Omental fat pad (tissue), 4 donors: ENCODE measurements at places on chromosomes 3 and 15. TPM values are rescaled to one million over a fixed set of nuclear protein-coding genes. Genes with fewer than 3 reads are reported as not detected.

The SUSD5 gene
- total RNA-seq, result 2.0 TPM

The CD86 gene
- total RNA-seq, result 21.6 TPM

The TLR9 gene
- 0.19 TPM for total RNA-seq

The OIP5 gene
- total RNA-seq, result not detected

The TM6SF1 gene
- total RNA-seq, result 19.7 TPM

The AP3B2 gene
- total RNA-seq, result 0.31 TPM

The MAP2K1 gene
- 63.2 TPM for total RNA-seq

The EIF4E3 gene
- total RNA-seq, result 23.7 TPM

GRCh38 chr3:51955893-51956770, 951 bp downstream of the GPR62 start:
- no peak for DNase-seq

GRCh38 chr3:168511428-168512014, 415.8 kb upstream of the GOLIM4 start:
- DNase-seq, result no peak

- DNase-seq, result no peak
Observed at GRCh38 chr3:43582866-43583265, 38.9 kb downstream of the ANO10 start.

GRCh38 chr3:122105626-122106025, 50.5 kb downstream of the CD86 start:
- DNase-seq, result no peak
